ENCODE measurements at places on chromosomes 7 and 10.

DNA sequence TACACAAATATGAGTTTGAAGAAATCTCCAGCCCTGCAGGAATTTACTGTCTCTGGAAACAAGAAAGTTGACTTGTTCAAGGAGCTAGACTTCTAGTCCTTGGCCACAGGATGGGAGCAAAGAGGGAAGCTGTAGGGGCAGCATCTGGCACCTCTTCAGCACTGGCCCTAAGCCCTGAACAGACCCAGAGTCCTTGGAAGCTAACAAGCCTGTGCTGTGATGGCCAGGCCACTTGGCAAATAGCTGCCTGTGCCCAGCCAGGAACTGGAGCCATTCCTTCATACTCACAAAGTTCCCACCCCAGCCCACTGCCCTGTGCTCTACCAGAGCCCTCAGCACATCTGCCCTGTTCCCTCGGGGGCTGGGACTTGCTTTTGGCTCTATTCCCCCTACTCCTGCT is 9.4 kb upstream of the COL13A1 start:
- no peak for DNase-seq

DNA sequence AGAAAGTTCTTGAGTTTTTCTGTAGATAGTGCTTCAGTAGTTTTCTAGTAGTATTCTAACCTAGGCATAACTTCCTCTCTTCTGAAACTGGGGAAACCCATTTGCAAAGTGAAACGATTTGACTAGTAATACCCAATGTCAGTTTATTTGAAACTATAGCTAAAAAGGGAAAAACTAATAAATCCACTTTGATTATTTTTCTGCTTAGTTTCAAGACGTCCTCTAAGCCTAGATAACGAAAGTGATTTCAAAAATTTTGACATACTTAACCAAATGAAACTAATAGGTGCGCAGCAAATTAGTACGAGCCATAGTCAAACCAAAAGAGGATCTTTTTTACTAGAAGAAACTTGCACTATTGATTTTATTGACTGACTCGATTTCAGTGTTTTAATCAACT is 9.8 kb upstream of the SP8 start:
- DNase-seq = no peak

DNA sequence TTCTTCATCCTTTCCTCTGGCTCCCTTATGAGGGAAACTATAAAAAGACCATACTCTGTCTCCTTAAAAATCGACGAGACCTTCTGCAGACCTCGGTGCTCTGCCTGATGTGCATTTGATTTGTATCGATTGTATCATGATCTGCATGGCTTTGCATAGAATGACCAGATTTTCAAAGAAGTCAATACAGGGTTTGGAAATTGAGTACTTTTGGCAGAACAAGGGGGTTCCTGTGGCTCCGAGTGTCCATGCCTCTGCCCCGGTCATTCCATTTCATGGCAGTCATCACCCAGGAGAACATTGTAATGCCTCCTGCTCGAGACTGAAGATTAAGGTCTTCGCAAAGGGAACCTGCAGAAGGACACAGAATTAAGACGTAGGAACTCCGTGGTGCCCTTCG is 685 bp downstream of the CASP2 start:
- no peak for DNase-seq

DNA sequence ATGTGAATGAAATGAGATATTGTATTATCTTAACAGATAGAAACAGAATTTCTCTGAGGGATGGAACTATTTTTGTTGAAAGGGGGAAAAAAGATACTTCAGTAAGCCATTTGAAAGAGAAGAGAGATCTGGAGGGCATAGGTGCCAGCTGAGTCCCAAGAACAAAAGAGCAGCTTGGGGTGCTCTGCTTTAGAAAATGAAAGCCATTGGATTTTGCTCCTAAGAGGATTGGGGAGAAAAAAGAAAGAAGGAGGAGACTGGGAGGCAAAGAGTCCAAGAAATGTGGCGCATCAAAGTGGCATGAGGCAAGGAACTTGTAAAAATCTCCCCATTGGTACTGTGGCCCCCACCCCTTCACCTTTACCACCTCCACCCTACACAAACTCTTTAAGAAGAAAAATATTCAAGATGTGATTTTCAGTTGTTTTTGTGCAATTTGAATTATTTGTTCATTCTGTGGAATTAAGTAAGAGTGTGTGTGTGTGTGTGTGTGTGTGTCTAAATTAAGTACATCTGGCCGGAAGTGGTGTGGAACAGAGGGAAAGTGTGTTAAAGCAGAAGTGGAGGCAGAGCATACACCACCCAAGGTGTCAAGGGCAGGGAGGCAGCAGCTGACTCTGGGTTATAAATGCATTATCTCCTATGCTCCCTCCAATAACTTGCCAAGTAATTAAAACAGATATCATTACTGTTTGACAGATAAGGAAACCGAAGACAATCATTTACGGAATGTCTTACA is 9.9 kb upstream of the GNAI1 start:
- DNase-seq = no peak

- no peak for DNase-seq
These were observed 2.0 kb downstream of the ZNF503 start for GRCh38 chr10:75399461-75400162.

DNA sequence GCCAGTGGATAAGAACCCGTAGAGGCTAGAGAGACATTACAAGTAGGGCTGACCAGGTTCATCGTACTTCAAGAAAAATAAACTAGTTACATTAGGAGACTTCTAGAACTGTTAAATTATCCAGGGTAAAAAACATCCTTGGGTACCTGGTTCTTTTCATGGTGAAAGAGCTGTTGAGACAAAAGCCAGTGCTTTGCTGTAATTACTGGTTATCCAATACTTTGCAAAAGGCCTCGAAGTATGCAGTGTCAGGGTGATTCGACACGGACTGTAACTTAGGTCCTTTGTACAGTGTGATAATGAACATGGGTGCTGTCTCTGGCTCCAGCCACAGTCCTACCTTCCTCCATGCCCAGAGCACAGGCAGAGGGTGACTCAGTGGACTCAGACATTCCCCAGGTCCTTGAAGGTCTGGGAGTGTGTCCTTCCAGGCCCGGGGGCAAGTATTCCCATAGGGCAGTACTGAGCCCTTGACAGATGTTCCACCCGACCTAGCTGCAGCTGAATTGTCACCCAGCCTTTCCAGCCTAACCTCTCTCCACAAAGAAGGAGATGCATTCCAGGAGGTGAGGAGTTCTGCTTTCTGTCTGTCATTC is 123.6 kb upstream of the TMEM72 start:
- DNase-seq = no peak

DNA sequence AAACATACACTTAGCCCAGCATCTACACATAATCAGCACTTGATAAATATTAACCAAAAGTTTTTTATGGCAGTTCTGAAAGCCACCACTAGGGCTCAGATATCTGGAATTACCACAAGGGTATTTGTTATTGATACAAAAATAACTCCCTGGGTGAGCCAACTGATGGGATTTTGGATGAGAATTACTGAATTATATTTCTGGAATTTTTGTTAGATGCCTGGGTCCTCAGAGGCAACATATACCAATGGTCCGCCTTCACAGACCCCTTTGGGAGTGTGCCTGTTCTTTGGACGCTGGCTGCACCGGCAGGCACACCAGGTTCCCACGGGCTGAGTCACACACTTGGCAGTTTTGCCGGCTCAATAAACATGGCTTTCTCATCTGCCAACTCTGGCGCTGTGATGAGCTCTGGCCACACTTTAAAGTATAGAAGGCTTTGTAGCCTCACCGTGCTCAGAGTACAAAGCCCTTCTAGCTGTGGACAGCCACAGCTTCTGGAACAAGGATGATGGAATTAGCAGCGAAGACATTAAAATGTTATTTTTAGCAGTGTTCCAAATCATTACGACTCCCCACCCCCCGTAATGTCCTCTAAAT is 24.5 kb upstream of the EEPD1 start:
- no peak for DNase-seq

DNA sequence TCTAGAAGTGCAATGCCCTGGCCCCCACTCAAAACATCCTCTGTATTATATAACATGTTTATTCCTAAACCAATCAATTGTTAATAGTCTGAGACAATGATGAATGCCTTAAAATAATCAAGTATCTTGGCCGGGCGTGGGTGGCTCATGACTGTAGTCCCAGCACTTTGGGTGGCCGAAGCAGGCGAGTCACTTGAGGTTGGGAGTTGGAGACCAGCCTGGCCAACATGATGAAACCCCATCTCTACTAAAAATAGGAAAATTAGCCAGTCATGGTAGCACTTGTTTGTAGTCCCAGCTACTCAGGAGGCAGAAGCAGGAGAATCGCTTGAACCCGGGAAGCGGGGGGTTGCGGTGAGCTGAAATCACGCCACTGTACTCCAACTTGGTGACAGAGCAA is 29.4 kb upstream of the CACNA2D1 start:
- no peak for DNase-seq

DNA sequence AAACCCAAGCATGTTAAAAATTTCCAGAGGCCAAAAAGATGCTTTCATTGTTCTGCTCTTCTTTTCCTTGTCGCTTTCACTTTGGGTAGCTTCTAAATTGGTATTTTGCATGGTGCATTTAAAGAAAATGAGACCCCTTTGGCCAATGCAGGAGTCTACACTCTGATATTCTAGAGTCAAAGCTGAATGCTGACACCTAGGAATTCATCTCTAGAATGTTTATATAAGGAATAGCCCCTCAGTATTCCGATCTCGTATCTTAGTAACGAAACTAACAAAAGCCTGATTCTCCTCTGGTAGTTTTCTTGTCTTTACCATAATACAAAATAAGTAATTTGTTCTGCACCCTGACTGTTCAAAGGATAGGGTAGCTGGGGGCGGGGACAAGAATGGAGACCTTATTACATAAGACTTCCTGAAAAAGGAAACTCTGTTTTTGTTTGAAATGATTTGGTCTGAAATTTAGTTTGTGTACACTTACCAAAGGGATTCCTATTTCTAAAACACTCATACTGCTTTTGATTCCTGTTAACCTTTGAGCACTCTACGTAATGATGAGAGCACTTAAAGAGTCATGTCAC is 17.1 kb downstream of the IKZF1 start:
- no peak for DNase-seq

All from stimulated activated CD4-positive, alpha-beta T cell treated with anti-CD3 and anti-CD28 coated beads, Interleukin-2, amount 100 ng/mL, for 48 hours (primary cell).